ENCODE measurements at places on chromosomes 2 and 18.

GRCh38 chr2:20992201-20992711 lies 51.6 kb downstream of the APOB start:
- DNase-seq: no peak

- no peak for DNase-seq
Observed at GRCh38 chr2:96097951-96098823, 18.2 kb downstream of the ADRA2B start.

DNA sequence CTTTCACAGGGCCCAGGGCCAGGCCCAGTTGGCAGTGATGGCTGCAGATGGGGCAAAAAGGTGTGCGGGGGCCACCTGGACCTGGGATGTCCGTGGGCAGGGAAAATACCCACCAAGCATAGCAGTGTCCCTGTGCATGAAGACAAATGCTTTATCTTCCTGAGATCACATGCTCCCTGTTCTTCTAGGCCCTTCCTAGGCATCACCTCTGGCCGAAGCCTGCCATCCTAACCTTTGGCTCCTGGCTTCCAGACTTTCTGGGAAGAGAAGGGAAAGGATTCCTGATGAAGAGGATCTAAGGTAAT lies 105.0 kb upstream of the SMAD2 start:
- no peak for DNase-seq

- no peak for DNase-seq
Observed at GRCh38 chr18:46445522-46446313, 211.3 kb downstream of the LOXHD1 start.

GRCh38 chr2:112973156-112973555 lies 4.7 kb upstream of the IL36G start:
- no peak for DNase-seq

DNA sequence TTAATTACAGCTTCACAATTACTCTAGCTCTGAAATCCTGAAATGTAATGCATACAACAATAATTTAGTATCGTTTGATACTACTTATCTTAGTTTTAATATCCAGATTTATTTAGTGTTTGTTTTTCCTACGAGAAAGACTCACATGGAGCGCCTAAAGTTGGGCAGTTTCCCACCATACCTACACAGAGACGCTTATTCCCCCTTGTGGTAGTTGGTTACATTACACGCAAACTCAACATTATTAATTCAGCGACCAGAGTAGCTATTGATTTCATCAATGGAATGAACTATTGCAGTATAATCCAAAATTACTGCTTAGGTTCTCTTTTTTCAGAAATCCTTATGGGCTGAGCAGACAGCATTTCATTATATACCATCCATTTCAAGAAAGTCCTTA lies 164.0 kb upstream of the REG3G start:
- no peak for DNase-seq

DNA sequence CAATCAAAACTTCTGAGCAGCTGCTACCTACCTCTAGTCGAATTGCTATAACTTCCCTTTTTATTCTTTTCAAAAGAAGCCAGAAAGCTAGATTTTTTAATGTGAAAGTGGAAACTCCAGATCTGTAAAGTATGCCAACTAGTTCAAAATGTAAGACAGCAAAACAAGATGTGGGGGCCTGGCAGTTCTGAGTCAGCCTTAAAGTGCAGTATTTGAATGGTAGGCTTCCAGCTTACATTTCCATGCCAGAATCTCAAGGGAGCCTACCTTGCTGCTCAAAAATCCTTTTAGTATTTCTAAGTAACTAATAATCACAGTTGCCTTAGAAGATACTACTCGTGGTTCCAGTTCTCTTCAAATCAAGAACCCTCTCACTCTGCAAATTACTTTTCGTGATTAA lies 1288.7 kb downstream of the LRP1B start:
- no peak for DNase-seq

GRCh38 chr2:159009940-159010339 lies 41.5 kb downstream of the TANC1 start:
- no peak for DNase-seq

GRCh38 chr2:69934614-69934908 lies 19.7 kb downstream of the MXD1 start:
- DNase-seq: no peak

DNA sequence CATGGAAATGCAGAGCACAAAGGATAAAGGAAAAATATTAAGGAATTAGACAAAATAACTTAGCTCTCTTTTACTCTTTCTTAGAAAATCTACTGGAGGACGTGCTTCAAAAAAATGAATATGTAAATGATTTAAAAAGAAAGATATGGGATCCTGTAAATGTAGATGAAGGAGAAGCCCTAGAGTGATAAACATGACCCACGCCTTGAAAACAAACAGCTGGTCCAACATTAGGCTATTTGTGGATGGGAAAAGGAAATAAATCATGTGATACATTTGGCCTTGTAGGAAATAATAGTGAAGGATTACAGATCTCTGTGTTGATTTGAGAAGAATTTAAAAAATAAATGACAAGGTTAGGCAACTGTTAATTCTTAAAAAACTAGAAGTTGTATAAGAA lies 492.1 kb upstream of the SLC39A10 start:
- DNase-seq: no peak

DNA sequence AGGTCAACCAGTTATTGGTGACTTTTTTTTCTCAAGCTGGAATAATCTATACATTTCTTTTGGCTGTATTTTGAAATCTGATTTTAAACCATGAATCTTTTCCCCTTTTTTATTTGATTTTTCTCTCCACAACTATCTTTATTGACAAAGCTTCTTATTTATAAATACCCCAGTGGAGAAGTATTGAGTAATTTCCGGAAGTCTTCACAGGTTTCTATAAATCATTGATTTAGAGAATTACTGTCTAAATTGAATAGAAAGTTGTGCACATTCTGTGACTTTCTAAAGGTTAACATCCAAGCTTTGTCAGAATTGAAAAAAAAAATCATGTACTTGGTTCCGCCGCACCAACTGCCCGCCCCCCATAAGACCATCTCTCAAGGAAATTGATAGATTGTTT lies 39.8 kb downstream of the XRCC5 start:
- no peak for DNase-seq

- DNase-seq: no peak
Observed at GRCh38 chr2:5175231-5175630, 517.0 kb upstream of the SOX11 start.

GRCh38 chr2:217792626-217793527 lies 209.9 kb downstream of the TNS1 start:
- no peak for DNase-seq

- no peak for DNase-seq
Observed at GRCh38 chr2:101710471-101711318, 13.2 kb downstream of the MAP4K4 start.

- no peak for DNase-seq
Observed at GRCh38 chr2:8729939-8730338, 48.1 kb downstream of the ID2 start.

- no peak for DNase-seq
Observed at GRCh38 chr2:121670181-121670580, 20.9 kb upstream of the CLASP1 start.

GRCh38 chr2:45353879-45354278 lies 257.2 kb downstream of the SRBD1 start:
- DNase-seq: no peak

DNA sequence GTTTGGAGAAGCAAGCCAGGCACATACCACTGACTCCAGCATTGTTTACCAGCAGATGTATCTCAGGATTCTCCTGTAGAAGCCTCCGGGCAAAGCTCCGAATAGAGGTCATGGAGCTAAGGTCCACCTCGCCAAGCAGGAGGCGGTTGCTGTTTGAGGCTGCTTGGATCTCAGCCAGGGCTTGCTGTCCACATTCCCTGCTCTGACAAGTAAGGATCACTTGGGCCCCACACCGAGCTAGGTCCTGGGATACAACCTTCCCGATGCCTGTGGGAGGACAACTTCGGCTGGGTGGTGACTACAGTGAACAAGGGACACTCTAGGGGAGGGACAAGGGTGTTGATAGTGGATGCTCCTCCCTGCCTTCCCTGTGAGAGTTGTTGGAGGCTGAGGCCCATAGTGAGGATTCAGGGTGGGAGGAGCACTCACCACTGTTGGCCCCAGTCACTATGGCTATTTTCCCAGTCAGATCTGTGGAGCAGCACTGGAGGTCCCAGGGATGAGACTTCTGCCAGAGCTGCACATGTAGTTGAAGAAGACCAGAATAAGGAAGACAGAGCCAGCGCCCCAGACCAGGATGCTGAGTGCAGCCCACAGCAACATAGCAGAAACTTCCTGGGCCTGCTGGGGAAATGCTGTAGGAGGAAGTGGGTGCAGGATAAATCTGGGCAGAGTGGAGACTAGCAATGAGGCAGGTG lies 8.3 kb downstream of the C2orf81 start:
- no peak for DNase-seq

- no peak for DNase-seq
Observed at GRCh38 chr18:4125224-4125623, 329.9 kb downstream of the DLGAP1 start.

- DNase-seq: no peak
Observed at GRCh38 chr2:119179202-119179601, 20.7 kb upstream of the C1QL2 start.

GRCh38 chr2:239919774-239920692 lies 105.1 kb downstream of the NDUFA10 start:
- no peak for DNase-seq

DNA sequence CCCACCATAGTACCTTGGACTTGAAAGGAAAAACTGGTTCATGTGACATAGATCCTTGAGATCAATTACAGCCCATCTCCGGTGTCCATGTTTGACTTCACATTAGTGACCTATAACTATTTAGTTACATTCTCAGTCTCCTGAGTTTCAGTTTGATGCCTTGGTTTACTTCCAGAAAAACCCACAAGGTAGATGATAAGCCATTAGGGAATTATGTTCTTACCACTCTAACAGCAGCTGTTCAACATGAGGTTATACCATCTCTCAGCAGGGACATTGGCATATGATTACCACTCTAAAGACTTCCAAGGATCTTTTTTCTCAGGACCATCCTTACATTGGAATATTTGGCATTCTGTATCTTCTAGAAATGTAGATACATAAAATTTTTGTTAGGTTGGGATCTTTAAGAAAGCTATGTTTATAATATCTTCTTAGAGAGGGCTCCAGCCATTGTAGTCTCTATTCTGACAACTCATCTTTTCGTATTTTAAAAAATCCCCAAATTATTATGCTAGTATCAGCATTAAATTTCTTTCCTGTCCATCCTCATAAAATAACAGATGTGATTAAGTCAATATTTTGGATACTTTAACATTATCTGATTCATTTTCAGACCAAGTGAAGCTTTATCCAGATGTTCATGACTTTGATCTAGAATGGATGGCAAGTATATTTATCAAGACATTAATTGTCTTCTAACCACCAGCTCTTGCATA lies 258.9 kb downstream of the RDH14 start:
- DNase-seq: no peak

DNA sequence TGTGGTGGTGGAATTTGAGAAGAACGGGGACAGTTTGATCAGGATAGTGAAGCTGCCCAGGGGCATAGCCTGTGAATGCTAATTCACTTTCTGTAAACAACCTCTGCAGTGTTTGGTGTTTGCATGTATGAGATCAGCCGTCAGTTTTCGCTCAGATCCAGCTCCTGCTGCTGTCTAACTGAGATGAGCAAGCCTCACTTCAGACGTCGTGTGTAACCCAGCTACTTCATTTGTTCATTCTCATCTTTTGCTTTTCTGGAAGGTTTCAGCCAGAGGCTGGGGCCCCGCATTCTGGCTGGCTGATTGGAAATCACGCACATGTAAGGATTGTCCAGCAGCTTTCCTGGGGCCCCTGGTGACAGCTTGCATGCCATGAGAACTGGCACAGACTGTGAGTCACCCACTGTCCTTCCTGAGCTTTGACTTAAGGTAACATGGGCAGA lies 48.9 kb downstream of the LDLRAD4 start:
- no peak for DNase-seq
